ENCODE measurements at places on chromosomes 12 and 14.

GRCh38 chr12:53709671-53710070 lies 17.6 kb downstream of the CALCOCO1 start:
- no peak for DNase-seq

GRCh38 chr12:99498756-99499155 lies 148.8 kb upstream of the GARIN6 start:
- DNase-seq: no peak

DNA sequence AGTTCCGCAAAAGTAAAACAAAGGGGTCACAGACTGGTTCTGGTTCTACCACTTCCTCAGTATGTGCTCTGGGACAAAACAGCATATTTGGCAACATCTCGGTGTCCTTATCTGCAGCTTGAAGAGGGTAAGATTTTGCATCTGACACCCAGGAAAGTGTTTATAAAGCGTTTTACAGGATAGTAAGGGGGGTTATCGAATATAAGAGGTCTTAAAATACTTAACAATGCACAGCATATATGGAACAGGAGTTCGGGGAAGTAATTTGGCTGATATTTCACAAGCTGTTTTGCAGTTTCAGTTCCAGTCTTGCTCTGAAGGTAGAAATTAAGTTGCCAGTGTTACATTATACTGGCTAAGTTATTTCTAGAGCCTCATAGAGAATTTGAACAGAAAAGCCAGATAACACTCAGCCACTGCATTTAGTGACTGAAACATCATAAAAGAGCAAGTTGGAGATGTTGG lies 904 bp upstream of the MAP4K5 start:
- DNase-seq: no peak

GRCh38 chr12:26172946-26173552 lies 22.3 kb upstream of the SSPN start:
- no peak for DNase-seq

- DNase-seq: no peak
Measured at GRCh38 chr14:75909630-75910029, 72.2 kb downstream of the TGFB3 start.

DNA sequence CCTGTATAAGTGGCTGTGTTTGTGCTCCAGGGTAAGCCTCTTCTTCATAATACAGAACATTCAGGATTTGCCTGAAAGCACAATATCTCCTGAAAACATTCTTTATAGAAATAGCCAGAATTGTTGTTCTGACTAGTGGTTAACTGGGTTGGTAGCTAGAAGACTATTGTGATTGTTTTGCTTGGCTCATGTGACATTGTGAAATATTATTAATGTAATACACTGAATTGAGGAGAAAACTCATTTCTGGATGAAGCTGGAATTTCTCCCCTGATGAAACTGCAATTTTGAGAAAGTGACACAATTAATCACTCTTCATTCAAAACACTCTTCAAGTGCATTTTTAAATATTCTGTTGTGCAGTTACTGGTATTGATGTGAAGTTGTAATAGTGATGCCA lies 172.3 kb upstream of the PTPRQ start:
- DNase-seq: no peak

- no peak for DNase-seq
Measured at GRCh38 chr14:76090616-76091391, 60.9 kb upstream of the GPATCH2L start.

GRCh38 chr12:68975811-68976210 lies 42.8 kb upstream of the CPM start:
- DNase-seq: no peak

- no peak for DNase-seq
Measured at GRCh38 chr12:3071107-3071506, 6.1 kb upstream of the TSPAN9 start.

DNA sequence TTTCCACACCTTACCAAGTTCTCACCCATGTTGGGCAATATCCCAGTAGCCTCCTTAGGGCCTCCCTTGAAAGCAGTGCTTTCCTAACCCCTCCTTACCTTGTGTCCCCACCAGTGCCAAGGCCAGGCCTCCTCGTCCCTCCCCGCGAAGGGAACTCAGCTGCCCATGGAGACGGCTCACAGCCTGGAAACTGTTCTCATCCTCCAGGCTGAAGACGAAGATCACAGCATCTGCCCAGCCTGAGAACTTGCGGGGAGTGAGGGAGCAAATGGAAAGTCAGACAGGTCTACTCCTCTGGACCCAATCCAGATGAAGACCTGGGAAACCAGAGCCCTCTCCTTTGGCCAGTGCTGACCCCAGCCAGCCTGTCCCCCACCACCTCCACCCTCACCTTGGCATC lies 4.6 kb downstream of the AGAP2 start:
- no peak for DNase-seq

DNA sequence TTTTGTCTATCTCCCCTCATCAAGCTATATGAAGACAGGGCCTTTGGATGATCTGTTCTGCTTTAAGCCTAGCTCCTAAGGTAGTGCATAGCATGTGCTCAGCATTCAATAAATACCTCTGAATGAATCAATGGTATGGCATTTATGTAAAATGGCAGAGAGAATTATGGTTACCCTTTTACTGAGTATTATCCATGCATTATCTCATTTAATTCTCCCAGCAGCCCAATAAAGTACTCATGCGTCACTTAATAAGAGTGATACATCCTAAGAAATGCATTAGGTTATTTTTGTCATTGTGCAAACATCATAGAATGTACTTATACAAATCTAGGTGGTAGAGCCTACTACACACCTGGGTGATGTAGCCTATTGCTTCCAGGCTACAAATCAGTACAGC lies 269.7 kb downstream of the KSR2 start:
- DNase-seq: no peak

DNA sequence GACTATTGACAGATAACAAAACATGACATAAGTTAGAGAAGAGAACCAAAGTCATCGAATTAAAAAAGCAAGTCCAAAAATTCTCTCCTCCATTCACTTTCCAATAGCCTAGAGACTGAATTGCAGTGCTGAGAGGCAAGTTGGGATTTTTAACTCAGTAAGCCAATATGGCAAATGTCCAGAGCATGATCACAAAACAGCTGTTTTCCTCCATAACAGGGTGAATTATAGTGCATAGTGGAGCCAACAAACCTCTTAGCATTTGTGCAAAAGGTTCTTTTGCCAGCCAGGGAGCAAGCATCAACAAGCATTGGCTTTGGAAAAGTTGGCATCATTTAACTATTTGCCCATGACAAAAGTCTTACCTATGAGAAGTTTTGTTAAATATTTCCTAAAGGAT lies 458.8 kb upstream of the NOVA1 start:
- DNase-seq: no peak

- no peak for DNase-seq
Measured at GRCh38 chr12:67019070-67019469, 250.1 kb upstream of the CAND1 start.

- no peak for DNase-seq
Measured at GRCh38 chr14:93005135-93005813, 82.3 kb downstream of the CHGA start.

DNA sequence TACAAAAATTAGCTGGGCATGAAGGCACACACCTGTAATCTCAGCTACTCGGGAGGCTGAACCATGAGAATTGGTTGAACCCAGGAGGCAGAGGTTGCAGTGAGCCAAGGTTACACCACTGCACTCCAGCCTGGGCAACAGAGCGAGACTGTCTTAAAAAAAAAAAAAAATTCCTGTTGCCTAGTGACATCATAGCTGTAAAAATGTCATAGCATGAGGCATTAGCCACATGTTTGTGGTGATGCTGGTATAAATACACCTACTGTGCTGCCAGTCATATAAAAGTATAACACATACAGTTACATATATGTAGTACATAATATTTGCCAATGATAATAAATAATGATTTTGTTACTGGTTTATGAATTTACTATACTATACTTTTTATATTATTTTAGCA lies 22.2 kb downstream of the SLC41A2 start:
- DNase-seq: no peak

DNA sequence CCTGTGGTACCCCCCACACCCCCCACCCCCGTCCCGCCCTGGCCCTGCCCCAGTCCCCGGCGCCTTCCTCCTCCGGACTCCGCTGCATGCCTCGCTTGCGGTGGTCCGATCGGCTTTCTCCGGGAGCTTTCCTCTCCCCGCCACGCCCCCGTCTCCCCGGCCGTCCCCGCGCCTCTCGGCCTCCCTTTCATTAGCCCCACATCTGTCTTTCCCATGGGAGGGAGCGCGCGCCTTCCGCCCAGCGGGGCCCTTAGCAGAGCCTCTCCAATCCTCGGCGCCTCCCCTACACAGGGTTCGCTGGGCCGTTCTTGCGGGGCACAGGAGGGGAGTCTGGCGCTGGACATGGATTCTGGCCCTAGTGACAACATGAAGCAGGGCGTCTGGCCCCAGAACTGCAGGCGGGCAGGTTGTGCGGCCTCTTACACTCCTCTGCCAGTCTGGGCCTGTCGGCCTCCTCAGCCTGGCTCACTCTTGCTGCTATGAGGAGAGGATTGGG lies 1.5 kb upstream of the EFS start:
- peak; percentile 14 for DNase-seq

GRCh38 chr12:120323772-120324171 lies 3.8 kb downstream of the PLA2G1B start:
- no peak for DNase-seq

- no peak for DNase-seq
Measured at GRCh38 chr12:54141431-54142113, 47.2 kb downstream of the SMUG1 start.

- DNase-seq: no peak
Measured at GRCh38 chr14:78700236-78700635, 530.1 kb downstream of the NRXN3 start.

GRCh38 chr14:91744068-91744480 lies 12.2 kb upstream of the CATSPERB start:
- DNase-seq: no peak

DNA sequence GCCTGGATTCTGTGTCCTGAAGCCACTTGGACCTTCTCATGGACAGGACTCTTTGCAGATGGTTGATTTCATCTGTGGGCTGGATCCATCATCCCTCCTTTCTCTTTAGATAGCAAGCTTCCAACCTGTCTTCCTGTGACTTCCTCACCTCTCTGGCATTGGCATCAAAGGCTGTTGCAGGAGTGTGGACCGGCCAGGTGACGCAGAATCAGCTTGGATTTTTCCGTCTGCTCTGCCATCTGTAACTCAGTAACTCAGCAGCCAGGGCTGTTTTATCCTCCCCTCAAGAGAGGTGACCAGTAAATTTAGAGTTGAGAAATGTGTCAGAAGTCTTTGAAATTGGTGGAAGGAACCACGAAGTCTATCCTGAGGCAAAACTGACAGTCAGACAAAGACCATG lies 701.7 kb upstream of the TMEM132C start:
- DNase-seq: no peak

DNA sequence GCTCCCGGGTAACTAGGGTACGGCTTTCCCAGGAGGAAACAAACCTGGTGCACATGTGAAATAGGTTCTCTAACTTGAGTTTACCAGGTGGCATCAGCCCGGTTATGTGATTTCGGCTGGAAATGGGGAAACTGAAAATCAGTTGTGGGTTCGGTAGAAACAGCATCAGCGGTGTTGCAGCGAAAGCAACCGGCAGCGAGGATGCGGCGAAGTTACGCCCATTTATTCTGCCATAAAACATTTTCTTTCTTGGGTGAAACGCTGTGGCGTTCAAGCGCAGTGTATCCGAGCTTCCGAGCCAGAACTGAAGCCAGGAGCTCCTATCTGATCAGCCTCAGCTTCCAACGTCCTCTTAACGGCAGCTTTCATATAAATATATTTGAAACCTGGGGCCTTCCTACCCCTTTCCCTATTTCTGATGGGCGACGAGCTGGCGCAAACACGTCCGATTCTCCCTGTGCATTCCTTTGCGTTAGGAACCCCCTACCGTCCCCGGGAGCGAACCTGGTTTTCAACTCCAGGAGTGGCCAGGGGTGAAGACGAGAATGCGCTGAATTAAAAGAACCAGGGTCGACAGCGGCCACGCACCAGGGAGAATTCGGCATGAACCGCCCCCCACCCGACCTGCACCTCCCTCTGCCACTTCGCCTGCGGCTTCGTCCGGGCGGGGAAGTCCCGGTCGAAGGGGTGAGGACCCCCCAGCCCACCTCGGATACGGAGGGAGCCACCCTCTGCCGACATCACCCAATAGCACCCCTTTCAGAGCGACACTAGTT lies 1.6 kb downstream of the DPF3 start:
- DNase-seq: peak; percentile 28

- DNase-seq: no peak
Measured at GRCh38 chr14:38038986-38039385, 168.7 kb upstream of the SSTR1 start.

DNA sequence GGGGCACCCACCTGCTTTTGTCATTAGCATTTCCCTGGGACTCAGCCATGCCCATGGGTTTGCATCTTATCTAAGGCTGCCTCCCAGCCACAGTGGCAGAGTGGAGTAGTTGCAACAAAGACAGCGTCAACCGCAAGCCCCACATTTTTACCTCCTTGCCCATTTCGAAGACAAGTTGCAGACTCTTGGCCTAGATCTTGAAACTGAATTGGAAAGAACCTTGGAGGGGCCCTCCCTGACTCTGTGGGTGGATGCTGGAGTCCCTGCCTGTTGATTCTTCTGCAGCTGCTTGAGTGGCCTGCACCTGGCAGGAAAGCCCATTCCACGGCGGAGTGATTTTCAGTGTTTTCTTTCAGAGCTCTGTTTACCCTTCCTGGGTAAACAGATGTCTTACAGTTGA lies 309.0 kb downstream of the VRK1 start:
- no peak for DNase-seq

GRCh38 chr14:69812711-69813110 lies 15.7 kb upstream of the SLC10A1 start:
- no peak for DNase-seq

GRCh38 chr12:63319386-63319785 lies 168.4 kb upstream of the AVPR1A start:
- DNase-seq: no peak

DNA sequence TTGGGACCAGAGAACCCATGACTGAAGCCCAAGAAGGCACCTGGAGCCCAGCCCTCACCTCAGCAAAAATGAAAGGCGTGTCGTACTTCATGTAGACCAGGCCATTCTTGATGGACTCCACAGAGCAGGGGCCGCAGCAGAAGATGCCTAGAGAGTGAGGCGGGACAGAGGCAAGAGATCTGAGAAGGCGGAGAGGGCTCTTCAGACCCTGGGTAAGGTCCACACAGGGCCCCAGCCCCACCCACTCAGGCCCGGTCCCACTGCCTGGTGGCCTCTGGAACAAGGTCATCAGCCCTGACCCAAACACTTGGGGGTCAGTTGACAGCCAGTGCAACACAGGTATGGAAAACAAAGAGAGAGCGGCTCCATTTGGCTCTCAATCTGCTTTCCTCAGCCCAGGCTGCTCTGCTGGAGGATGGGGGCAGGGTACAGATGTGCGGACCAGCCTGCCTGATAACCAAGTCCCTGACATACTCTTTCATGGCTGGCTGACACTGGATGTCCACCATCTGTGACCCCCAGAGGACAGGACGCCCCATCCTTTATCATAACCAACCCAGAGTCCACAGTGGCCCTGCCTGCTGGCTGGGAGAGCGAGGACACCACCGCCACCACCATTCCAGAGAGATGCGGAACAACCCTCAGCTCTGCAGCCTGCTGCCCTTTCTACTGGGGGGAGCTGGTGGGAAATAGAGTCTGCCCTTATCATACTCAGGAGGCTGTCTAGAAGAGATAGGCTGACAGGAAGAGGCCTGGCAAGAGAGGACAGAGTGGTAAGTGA lies 6.9 kb downstream of the TGM1 start:
- DNase-seq: no peak

Data from amniotic epithelial cell (primary cell).